B cell (primary cell): ENCODE measurements at places on chromosomes 16 and 17.

GRCh38 chr17:9676084-9676483, 30.8 kb downstream of the USP43 start:
- no peak for DNase-seq

DNA sequence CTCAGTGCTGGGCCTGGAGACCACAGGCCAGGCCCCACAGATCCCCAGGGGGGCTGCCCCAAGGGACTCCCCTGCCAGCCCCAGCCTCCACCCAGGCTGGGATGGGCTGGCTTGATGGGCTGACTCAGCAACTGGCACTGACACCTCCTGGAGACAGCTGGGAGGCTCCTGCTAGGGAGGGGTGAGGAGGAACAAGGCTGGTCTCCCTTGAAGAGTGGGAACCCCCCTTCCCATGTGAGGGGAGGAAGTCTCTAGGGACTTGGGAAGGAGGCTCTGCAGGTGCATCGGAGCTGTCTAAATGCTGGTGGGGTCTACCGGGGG, 10.4 kb downstream of the NHERF1 start:
- DNase-seq, result no peak

- DNase-seq, result peak; percentile 93
Measured at GRCh38 chr17:80035937-80036714, at the start of gene CCDC40. Gene CCDC40, plus strand, starts transcription at chr17:80036642. Its CDS starts 21 bp downstream, at chr17:80036663.

DNA sequence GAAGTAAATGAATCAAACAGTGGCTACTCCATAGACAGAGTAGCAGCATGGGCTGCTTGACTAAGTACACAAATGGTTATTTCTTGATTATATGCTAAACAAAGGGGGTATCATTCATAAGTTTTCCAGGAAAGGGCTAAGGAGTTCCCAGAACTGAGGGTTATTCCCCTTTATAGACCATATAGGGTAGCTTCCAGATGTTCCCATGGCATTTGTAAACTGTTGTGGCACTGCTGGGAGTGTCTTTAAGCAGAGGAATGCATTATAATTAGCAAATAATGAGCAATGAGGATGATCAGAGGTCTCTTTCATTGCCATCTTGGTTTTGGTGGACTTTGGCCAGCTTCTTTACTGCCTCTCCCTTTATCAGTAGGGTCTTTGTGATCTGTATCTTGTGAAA, 105.1 kb downstream of the CDH11 start:
- DNase-seq, result no peak

GRCh38 chr17:36505171-36505570, 18.7 kb downstream of the ZNHIT3 start:
- DNase-seq, result no peak

- no peak for DNase-seq
Measured at GRCh38 chr16:53913920-53914319, 210.0 kb downstream of the FTO start.

DNA sequence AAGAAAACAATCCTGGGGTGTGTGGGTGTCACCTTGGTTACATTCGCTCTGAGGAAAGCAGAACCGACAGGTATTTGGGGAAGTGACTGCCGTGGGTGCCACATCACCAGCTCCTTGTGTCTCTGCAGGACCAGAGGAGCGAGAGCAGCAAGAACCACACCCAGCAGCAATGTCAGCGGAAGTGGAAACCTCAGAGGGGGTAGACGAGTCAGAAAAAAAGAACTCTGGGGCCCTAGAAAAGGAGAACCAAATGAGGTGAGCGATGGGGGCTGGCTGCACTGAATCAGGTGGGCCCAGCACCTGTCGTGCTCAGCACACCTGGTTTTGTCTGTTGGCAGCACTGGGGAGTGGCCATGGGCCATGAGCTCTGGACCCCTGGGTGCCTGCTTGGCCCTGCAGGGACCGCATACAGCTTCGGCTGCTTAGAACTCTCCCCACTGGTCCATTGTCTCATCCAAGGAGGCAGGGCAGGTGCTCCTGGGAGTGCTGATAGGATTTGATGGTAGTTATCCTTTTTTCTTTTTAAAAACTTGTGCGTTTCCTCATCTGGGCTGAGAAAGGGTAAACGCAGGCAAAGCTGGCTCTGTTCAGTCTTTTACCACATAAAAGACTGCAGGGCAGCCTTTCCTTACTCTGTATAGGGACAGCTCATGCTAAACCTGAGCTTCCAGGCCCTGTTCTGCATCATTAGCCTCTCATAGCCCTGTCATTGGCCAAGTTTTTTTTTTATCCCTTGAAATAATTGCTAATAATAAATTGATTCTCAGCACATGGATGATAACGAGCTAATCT, 29.4 kb downstream of the HMOX2 start:
- DNase-seq, result peak; percentile 96

GRCh38 chr17:1126250-1126797, 53.5 kb downstream of the ABR start:
- DNase-seq, result no peak
